ENCODE measurements at places on chromosomes 1 and 21.

DNA sequence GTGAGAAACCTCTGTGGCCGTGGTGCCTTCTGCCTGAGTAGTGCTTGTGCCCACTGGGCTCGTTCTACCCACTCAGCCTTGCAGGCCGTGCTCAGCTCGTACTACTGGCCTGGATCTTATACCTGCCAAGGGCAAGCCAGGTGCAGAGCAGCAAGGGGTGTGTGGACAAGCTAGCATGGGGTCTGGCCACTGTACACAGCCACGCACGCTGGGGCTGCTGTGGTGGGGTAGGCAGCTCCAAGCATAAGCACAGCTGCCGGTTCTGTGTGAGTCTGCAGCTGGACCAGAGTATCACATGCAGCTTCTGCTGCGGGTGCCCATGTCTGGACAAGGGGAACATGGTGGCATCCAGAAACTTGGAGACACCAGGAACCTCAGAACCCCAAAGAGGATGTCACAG lies 16.4 kb downstream of the FAM20B start:
- DNase-seq = no peak

DNA sequence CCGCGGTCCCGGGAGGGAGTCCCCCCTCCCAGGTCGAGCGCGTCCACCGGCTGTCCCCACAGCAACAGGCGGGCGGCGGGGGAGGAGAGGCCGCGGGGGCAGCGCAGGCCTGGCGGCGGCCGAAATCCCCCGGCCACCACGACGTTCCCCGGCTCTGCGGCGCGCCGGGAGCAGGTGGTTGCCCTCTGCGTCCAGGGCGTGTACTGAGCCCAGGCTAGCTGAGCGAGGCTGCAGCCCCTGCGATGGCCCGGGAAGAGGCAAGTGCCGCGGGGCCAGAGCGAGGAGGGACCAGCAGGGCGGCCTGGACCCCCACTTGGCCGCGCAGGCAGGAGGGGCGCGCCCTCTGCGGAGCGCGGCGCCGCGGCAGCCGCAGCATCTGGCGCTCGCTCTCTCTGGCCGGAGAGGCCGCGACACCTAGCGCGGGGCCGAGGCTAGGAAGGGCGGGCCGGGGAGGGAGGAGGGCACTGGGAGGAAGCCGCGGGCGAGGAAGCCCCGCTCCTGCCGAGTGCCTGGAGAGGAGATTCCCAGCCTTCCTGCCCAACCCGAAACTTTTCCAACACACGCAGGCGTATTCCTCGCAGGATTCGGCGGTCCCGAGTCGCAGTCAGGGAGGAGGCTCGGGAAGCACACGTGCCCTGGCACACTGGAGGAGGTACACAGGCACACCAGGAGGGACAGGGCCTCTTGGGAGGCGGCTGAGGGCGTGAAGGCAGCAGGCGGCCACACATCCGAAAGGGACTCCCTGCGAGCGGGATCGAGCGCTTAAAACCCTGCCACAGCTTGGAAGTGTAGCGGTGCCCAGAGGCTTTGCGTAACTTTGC lies 4.9 kb upstream of the PROX1 start:
- no peak for DNase-seq

GRCh38 chr1:117136749-117137148 lies 15.2 kb upstream of the TRIM45 start:
- DNase-seq = no peak

GRCh38 chr1:151718011-151718431 lies 1.4 kb upstream of the CELF3 start:
- no peak for DNase-seq

DNA sequence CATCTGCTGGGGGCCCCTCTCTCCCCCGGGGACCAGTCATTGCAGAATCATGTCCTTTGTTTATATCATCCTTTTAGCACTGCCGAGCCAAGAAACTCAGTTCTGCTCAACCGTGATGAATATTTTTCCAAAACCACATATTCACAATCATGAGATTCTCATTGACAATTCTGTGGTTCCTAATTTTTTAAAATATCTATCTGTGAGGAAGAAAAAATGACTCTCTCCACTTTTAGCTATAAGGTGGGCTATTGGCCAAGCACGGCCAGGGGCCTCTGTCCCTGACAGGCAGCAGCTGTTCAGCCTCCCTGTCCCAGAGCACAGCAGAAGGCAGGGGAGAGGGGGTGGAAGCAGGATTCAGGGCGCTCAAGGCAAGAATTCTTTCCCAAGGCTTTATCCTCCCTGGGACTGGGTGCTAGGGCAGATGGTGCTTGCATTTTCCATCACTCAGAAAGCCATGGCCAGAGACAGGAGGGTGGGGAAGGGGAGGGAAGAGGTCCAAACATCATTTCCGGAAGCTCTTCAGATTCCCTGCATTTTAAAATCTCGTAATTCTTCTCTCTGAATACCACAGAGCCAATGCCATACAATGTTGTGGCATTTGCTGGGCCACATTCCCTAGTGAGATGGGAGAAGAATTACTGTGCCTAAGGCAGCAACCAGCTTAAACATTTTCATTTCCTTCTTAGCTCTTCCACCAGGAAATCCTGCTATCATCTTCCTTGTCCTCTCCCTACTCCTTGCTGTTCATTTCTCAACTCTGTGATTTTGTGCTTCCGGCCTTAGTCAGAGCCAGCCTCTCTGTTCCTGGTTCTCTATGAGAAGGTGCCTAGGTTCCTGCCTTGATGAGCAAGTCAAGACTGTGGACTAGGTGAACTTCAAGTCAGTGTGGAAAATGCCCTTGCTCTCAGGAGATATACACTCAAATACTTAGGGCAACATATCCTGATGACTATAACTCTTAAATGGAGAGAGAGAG lies 60.3 kb downstream of the KCNJ6 start:
- no peak for DNase-seq

DNA sequence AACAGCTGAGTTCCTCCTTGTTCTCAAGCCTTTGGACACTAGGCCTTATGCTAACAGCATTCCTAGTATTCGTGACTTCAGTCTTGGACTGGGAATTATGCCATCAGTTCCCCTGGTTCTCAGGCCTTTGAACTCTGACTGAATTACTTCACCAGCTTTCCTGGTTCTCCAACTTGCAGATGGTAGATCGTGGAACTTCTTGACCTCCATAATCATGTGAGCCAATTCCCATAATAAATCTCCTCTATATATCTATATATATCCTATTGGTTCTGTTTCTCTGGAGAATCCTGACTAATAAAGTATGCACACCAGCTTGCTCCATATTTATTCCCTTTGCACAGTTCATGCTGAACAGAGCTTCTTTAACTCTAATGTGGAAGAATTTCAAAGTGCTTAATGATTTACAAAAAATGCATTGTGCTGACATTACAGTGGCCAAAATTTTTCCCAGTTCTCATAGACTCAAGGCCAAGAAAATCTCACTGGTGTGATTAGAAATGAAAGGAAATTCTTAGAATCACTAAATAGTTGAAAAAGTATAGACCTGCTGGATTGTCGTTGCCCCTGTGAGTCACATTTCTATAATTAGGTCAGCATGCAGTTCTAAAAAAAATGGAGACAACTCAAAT lies 462.9 kb upstream of the ADAMTS5 start:
- no peak for DNase-seq

DNA sequence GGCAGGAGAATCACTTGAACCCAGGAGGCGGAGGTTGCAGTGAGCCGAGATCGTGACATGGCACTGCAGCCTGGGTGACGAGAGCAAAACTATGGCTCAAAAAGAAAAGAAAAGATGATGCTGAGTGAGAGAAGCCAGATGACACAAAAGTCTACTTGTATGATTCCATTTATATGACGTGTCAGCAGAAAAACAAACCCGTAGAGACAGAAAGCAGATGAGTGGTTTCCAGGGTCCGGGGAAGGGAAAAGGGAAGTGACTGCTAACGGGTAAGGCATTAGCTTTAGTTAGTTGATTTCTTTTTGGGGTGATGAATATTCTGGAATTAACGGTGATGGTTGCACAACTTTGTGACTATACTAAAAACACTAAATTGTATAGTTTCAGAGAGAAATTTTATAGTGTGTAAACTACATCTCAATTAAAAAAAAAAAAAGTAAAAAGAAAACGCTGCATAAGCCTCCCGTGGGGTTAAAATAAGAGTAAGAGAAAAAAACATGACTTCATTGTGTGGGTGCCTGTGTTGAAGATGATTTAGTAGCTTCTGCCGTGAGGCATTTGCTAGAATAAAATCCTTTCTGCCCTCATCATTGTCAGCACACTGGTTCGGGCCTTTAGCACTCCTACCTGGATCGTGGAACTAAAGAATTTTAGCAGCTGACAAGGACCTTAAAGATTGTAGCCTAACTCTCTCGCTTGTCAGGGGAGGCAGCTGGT lies 24.7 kb upstream of the ATP5PO start:
- no peak for DNase-seq

DNA sequence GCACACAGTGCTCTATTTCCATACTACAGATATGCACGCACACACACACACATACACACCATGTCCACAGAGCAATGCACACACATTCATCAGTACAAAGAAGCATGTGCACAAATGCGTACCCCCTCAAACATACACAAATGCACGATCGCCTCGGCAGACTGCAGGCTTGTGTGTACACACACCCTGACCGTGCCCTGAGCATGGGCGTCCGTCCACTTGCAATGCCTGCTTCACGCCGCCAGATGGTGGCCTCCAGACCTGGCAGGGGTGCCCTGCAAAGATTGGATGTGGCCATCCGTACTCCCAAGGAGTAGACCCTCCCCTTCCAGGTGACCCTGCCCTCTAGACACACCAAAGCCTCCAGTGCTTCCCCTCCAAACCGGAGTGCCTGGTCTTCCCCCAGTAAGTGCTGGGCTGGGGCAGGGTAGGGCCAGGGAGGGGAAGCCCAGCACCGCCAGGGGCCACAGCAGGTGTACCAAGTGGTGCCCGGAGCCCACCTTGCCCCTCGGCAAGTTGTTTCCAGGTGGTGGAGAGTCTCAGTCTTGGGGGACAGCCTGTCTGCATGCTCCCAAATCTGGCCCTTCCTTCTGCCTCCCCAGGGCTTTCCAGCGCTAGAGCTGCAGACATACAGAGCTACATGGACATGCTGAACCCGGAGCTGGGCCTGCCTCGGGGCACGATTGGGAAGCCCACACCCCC lies 20.6 kb downstream of the ESPN start:
- DNase-seq = no peak

DNA sequence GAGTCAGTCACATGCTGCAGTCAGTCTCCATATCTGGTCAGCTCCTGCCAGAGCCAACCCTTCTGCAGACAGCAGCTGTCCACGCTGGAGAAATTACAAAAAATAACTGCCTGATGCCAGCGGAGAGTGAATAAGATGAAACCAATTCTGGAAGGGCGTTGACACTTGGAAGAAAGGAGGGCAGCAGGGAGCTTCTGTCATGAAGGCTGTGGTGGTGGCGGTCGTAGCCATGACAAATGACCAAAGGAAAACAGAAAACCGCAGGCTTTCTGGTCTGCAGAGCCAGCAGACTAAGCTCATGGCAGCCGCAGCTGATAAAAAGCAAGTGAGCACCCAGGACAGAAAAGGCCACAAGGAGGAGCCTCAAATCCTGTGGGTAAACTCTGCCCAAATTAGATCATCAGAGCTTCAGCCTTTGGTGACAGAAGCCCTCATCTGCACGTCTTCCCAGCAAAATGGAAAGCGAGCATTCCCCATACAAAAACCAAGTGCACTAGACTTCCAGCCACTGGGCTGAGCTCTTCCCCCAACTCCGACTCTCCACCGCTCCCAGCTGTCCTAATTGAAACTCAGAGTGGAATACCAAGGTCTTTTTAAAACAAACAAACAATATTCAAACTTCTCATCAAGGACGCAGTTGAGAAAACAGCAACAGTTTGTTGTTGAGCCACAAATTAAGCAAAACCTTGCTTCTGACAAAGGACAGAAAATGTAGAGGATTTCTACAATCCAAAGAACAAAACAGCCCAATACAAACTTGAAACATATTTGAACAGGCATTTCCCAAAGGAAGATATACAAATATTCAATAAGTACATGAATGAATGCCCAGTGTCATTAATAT lies 28.7 kb downstream of the RSPH1 start:
- DNase-seq = no peak

DNA sequence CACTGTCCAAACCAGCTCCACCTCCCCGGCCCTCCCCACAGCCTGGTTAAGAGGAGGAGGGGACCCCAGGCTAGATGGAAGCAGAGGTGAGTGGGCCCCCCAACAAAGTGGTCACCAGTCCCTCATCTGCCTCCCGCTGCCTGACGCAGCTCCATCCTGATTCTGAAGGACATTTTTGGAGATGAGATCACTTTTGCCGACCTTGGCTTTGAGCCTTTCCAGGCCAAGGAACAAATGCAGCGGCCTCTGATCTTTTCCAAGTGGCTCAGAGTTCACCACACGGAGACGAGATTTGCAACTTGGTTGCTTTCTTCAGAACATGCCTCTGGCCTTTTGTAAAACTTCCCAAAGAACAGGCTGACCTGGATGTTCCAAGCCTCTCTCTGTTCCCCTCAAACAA lies 223.1 kb downstream of the NPHP4 start:
- DNase-seq = no peak

- DNase-seq = no peak
Observed at GRCh38 chr1:67440339-67440738, 10.1 kb upstream of the SERBP1 start.

GRCh38 chr1:34582356-34582755 lies 172.5 kb upstream of the GJB5 start:
- DNase-seq = no peak

- DNase-seq = no peak
Observed at GRCh38 chr1:153389973-153390879, 647 bp downstream of the S100A8 start.

DNA sequence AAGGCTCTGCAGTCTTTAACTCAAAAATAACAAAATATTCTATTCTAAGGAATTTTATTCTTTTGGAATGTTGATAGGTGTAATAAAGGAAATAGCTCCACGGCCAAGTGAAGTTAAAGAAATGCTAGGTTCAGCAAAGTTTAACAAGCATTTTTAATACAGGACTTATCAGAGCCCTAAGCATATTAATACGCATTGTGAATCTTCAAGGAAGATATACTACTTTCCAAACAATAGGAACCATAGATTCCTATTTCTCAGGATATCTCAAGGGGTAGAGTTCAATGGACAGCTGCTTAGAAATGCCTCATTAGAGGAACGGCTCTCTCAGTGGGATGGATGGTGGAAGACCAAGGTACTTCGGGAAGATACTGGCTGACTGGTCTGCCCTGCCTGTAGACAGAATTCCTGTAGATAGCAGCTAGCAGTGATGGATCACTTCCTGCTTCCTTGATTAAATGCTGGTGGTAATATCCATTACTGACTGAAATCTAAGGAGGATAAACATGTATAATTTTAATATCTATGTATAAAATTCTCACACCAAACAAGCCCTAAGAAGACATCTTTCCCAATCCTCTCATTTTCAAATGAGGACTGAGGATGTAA lies 8.1 kb upstream of the LRRC8C start:
- DNase-seq = no peak

- DNase-seq = no peak
Observed at GRCh38 chr1:2314273-2314802, 77.0 kb downstream of the MORN1 start.

DNA sequence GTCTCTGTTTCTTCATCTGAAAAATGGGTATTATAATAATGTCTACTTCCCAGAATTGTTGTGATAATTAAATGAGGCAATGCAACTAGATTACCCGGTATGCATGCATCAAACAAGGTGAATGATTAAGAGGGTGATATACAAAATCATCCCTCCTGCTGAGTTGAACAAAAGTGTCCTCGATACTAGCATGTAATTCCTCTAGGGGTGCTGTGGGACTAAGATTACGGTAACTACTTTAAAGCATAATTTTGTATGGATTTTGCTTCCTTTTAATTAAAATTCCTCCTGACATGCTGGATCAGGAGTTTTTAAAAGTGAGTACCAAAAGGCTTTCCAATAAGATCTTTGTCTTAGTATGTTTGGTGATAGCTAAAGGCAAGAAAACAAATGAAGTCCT lies 98.7 kb upstream of the PRMT6 start:
- DNase-seq = no peak

- DNase-seq = no peak
Observed at GRCh38 chr1:9127395-9128165, 1.3 kb downstream of the GPR157 start.

All from D721Med (cell line).